CD4-positive, alpha-beta T cell treated with Interleukin-17A for 1 hour (primary cell): ENCODE measurements at places on chromosomes 4 and X.

DNA sequence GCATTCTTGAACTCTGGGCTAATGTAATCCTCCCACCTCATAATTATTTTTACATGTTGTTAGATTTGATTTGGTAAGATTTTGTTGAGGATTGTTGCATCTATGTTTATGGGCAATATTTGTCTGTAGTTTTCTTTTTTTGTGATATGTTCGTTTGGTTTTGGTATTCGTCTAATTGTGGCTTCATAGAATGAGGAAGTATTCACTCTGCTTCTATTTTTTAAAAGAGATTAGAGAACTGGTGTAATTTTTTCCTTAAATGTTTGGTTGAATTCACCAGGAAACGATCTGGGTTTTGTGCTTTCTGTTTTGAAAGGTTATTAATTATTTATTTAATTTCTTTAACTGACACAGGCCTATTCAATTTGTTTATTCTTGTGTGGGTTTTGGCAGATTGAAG, 161.2 kb upstream of the NUDT6 start:
- no peak for DNase-seq

DNA sequence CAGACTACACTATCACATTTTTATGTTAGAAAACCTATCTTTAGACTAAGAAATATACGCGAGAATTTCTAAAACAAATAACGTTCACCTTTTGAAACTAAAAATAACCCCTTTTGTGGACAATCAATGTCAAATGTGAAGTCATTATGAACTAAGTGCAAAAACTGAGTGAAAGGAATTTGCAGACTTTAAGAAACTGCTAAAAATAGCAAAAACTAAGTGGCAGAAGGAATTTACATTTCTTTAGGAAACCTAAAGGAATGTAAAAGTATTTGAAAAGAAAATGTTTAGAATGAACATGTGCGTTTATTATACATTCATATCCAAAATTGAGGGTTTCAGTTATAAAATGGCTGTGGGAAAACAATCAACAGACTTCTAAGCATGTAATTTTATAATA, 58.3 kb downstream of the VEGFC start:
- DNase-seq = no peak

DNA sequence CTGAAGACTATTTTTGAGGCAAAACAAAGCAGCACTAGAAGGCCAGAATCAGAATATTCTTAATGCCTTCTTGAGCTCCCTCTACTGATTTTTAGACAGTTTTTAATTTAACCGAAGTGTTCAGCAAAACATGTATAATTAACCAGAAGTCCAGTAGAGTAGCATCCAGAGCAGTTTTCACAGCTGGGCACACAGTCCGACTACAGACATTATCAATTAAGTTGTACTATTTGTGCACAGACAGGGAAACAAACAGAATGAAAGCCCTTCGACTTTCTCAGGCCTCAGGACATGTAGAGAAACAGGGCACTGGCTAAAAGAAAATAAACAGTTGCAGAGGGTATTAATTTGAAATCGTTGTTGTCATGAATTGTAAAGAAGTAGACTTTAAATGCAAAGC, 11.9 kb downstream of the FSTL5 start:
- no peak for DNase-seq

DNA sequence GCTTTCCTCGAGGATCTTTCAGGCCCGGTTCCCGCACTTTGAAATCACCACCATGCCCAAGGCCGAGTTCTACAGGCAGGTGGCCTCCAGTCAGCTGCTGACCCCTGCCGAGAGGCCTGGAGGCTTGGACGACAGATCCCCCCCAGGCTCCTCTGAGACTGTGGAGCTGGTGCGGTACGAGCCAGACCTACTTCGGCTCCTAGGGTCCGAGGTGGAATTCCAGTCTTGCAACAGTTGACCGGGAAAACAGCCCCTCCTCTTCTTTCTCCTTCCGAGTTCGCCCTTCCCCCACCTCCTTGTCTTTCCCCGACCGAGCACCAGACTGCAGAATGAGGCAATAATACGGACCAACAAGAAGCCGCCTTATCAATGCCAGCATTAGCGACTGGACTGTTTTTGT, 54.4 kb downstream of the ELF4 start:
- no peak for DNase-seq

- DNase-seq = no peak
These were observed 50.4 kb downstream of the CCDC160 start for GRCh38 chrX:134287346-134287745.

GRCh38 chr4:34676400-34676799, 1567.9 kb downstream of the ARAP2 start:
- DNase-seq = no peak

GRCh38 chr4:103046416-103047290, 27.1 kb upstream of the SLC9B1 start:
- peak; percentile 67 for DNase-seq
